ENCODE measurements at places on chromosomes 6 and 20.
A peak's percentile ranks its signal among the peaks of the same experiment; 100 is the strongest.

DNA sequence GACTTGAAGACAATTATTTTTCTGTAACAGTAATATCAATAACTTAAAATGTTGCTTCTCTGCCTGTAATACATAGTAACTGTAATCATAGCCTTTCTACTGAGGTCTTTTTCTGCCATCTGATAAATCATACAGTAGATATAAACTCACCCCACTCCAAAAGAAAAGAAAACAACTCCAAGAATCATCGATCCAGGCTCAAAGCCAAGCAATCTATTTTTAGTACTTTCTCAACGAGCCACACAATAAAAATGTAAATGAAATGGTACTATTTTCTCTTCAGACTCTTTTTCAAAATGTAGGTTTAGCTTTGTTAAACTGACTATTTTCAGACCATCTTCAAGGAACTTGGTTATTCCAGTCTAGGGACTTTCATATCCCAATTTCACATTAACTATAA lies 493.3 kb downstream of the ADGRB3 start:
- no peak for DNase-seq

- DNase-seq, result no peak
These were observed 10.8 kb downstream of the SENP6 start for GRCh38 chr6:75612434-75612833.

DNA sequence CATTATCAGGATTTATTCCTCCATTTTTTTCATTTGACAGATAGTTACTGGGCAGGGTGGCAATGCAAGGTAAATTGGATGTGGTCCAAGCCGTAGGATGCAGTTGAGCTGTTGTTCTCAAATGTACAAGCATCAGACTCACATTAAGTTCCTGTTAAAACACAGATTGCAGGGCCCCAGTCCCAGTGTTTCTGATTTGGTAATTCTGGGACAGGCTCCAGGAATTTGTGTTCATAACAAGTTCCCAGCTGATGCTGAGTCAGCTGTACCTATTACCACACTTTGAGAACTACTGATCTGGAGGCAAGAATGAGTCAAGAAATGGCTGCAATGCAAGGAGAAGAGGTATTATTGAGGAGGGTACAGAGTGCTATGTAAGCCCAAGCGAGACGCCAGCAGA lies 11.7 kb downstream of the TMEM244 start:
- DNase-seq, result no peak

- no peak for DNase-seq
These were observed 222.9 kb downstream of the EPHA7 start for GRCh38 chr6:93196406-93196970.

- peak; percentile 44 for DNase-seq
These were observed 76.0 kb downstream of the MKKS start for GRCh38 chr20:10357974-10358373.

- DNase-seq, result no peak
These were observed 122.1 kb downstream of the CD164 start for GRCh38 chr6:109260126-109260525.

Data from iPS-NIHi11 (cell line).